ENCODE measurements at places on chromosomes 6 and 20.

DNA sequence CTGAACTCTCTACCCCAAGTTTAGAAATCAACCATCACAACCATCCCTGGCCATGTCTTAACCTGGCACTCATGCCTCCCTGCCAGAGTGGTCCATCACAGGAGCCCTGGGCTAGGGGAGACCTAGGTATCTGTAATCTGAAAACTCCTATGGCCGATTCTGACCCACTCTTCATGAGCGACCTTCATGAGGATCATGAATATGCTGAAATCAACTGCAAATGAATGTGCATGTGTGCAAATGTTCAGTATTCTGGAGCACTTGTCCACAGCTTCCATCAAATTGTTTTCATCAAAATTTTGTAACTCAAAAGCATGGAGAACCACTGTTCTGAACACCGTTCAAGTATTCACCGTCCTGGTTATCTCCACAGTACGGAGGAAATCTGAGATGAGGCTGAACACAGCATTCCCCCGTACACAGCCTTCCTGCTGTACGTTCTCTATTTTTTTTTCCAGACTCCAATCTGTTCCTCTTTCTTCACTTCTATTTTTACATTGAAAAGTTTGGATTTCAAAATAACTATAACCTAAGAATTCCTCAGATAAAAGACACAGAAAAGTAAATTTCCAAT is 17.7 kb downstream of the METTL24 start:
- DNase-seq, result no peak

DNA sequence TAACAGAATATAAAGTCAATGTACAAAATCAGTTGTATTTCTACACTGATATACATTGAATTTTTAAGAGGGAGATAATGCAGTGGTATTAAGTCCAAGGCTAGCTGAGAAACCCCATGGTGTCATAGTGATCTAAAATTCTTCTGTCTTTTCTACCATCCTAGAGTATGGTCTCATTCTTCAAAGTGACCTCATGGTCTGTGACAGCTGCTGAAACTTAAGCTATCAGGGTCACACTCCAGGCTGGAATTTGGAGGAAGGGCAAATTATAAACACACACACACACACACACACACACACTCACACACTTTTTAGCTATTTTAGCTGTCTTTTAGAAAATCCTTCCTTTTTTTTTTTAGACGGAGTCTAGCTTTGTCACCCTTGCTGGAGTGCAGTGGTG is 47.3 kb upstream of the DYNLRB1 start:
- DNase-seq, result no peak

- no peak for DNase-seq
Observed at GRCh38 chr6:42402184-42402583, 49.5 kb downstream of the TRERF1 start.

GRCh38 chr6:125750692-125751333 is 1.4 kb downstream of the HEY2 start:
- no peak for DNase-seq

DNA sequence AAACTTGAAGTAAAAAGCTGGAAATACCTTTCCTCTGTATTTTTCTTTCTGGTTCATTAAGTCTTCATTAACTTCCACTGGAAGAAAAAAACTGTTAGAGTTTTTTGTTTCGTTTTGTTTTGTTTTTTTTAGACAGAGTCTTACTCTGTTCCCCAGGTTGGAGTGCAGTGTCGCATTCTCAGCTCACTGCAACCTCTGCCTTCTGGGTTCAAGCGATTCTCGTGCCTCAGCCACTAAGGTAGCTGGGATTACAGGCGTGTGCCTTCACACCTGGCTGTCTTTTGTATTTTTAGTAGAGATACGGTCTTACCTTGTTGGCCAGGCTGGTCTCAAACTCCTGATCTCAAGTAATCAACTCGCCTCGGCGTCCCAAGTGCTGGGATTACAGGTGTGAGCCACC is 14.9 kb downstream of the RPF2 start:
- DNase-seq, result no peak

DNA sequence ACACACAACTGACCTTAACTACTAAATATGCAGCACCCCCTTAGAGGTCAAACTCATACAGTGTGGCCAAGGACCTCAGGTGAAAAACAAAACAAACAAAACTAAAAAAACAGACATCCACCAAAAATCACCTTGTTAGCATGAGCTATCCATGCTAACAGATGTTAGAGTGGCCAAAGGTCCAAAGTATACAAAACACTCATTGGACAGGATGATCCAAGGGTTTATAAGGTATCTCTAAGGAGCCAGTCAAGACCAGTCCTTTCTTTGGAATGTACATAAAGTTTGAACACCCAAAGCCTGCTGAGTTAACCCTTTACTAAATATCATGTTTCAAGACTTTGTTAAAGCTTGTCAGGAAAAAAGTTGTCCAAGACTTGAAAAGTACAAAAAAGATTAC is 35.8 kb downstream of the THEMIS start:
- no peak for DNase-seq

DNA sequence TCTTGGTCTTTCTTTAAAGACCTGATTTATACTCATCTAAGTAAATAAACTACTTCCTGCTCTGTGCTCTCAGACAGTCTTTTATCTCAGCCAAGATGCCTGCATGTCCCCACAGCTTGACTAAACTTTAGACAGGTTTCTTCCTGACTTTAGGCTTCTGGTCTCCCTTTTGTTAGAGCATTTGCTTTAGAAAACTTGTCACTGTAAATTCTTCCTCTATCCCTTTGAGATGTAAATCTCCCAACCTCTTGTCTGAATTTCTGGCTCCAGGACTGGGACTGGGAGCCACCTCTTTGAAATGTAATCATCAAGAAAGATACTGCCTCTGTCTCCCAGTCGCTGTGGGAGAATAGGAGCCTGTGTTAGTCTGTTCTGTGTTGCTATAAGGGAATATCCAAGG is 739.9 kb downstream of the C6orf118 start:
- DNase-seq, result no peak

All from BJ (cell line).